ENCODE measurements at places on chromosomes 3 and 15. TPM values are rescaled to one million over a fixed set of nuclear protein-coding genes. Genes with fewer than 3 reads are reported as not detected.
A peak's percentile ranks its signal among the peaks of the same experiment; 100 is the strongest.

DNA sequence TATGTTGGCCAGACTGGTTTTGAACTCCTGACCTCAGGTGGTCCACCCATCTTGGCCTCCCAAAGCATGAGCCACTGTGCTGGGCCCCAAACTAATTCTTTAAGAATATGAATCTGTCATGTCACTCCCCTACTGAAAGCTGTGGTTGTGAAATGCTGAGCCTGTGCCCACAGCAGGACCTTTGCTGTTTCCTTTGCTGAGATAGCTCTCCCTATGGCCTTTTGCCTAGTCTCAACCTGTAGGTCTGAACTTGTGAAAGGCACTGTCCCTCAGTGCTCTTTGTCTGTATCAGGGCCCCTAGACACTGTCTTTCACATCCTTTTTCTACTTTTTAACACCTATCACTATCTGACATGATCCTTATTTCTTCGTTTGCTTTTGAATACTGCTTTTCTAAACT is 62.7 kb upstream of the CCR4 start:
- H3K27me3 ChIP-seq: peaks cover 29% of the 10 kb centered on the region
- H3K4me3 ChIP-seq: no peak overlapping the region

DNA sequence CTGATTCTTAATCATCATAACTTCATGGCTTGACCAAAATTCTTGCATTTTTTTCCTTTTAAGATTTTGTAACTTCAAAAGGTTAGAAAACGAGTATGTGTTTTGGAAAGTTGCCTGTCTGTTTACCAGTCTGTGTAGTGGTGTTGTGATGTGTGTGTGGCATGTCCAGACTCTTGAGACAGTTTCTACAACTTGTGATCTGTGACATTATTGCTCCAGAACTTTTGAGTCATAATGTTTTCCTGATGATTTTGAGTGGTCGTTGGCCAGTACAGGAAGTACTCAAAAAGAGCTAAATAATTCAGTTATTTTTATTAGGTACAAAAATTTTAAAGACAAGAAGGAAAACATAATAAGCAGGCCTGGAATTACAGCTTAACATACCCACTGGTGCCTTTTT is 229.0 kb upstream of the C2CD4B start:
- no peaks in the 10 kb centered on the region for H3K36me3 ChIP-seq
- H3K4me3 ChIP-seq: no peak overlapping the region
- H3K4me1 ChIP-seq: peaks cover 14% of the 10 kb centered on the region

DNA sequence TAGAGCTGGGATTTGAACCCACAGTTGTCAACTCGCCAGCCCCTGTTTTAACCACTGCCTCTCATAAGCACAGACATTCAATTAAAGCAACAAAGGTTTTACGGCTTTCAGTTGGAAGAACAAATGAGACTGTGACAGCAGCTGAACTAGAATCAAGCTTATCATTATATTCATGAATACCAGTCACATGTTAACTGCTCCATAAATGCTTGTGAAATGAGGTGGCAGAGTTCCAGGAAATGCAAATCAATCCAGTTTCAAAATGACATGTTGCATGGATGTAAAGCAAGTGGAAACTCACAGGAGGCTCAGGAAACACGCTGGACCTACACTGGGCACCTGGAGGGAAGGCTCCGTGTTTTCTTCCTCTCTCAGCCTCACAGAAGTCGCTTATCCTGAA is 3.9 kb downstream of the GP5 start:
- H3K27me3 ChIP-seq: peaks cover 43% of the 10 kb centered on the region
- no peak overlapping the region for H3K27ac ChIP-seq
- peaks cover 34% of the 10 kb centered on the region for H3K4me1 ChIP-seq
- peaks cover 4% of the 10 kb centered on the region for H3K36me3 ChIP-seq

- H3K27ac ChIP-seq: peak overlapping the region; percentile 59
- H3K27me3 ChIP-seq: no peaks in the 10 kb centered on the region
- no peak for DNase-seq
- no peak overlapping the region for H3K4me3 ChIP-seq
- peaks cover 11% of the 10 kb centered on the region for H3K4me1 ChIP-seq
These were observed 19.2 kb upstream of the MAP6D1 start for GRCh38 chr3:183844606-183845005.

The SCG3 gene
- total RNA-seq: not detected

The GPR176 gene
- 0.53 TPM for total RNA-seq

The NPAP1 gene
- not detected for total RNA-seq

The LMAN1L gene
- total RNA-seq: 0.32 TPM

The POTEB gene
- not detected for total RNA-seq
